ENCODE measurements at places on chromosomes 12 and 14.

DNA sequence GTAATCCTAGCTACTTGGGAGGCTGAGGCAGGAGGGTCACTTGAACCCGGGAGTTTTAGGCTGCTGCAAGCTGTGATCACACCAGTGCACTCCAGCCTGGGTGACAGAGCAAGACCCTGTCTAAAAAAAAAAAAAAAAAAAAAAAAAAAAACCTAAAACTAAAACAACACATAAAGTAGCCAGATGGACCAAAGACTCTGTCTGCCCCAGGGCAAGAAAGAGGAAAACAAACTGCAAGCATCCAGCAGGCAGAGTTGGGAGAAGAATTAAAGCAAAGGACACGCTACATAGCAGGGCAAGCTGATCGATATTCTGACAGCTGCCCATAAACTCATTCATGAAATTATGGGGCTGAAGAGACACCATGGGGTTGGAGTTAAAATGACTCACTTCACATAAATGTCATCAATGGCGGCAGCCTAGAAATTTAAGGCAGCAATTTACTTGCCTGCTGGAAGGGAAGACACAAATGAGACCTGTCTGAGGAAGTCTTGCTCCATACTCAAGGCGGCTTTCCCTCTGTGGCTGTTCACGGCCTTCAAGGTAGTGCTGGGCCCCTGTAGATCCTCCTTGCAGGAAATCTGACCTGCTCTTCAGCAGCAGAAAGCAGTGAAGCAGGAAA is 259.1 kb upstream of the FKBP4 start:
- DNase-seq = no peak

GRCh38 chr12:124695861-124696260 is 128.4 kb upstream of the NCOR2 start:
- no peak for DNase-seq

DNA sequence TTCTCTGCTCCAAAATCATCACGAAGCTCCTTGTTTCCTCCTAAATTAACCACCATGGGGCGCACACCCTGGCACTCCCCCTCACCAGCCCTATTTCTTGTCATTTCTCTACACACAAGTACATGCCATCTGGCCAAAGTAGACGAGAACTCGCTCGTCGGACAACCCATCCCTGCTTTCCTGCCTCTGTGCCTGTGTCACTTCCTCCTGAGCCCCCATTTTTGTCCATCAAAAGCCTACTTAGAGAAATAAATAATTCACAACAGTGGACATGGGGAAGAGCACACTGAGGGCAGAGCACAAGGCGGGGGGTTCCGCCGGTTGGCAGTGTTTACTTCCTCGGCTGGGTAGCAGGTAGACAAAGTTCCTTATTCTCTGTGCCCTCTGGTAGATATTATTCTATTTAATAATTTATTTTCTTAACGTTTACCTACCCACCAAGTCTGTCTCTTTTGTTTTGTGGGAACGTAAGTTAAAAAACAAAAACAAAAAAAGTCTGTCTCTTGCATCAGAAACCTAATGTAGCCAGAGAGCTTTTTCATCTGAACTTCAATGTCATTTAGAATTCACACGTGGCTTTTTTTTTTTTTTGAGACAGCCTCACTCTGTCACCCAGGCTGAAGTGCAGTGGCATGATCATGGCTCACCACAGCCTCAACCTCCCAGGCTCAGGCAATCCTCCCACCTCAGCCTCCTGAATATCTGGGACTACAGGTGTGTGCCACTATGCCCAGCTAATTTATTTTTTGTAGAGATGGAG is 6.0 kb downstream of the VPS37B start:
- no peak for DNase-seq

DNA sequence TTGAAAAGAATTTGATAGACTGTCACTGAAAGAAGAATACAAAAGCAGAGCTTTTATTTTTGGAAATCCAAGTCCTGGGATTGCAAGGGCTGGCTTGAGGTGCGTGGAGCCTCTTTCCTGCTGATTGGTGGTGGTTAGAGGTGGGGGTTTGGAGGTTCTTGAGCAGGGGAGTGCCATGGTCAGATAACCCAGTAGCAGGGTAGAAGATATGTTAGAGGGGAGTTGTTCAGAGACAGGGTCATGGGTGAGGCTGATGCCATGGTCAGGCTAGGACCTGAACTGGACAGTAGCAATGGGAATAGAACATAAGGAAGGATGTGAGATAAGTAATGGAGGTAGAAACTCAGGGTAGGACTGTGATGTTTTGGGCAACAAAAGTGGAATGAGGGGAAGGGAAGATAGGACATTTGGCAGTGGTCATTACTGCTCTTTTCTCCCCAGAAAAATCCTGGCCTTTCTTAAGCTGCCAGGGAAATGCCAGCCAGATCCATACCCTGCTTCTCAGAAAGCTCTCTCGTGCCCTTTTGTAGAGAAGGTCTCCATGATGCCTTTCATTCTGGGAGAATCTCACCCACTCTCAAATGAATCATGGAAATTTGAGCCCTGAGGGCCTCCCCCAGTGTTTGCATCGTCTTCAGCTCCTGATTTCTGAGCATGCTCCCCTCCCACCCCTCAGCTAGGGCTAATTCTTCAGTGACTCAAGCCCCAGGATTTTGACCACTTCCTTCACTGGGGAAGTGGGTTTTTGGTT is 9.5 kb downstream of the EMP1 start:
- no peak for DNase-seq

DNA sequence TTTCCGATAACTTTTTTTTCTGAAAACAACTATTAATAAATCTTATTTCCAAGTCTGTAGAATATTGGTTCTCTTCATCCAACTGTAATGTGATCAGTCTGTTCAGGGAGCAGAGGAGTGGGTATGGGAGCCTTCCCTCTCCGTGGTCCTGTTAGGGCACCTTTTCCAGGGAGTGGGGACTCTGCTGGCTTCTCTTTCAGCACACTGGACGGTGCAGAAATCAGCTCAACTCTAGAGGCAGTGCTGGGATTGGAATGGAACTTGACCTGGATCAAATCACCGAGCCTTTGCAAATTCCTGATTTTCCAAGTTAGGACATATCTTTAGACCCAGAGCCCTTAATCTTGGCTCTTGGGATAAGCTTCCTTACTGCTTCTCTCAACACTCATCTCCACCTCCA is 630.4 kb downstream of the DIO2 start:
- DNase-seq = no peak

GRCh38 chr12:1576410-1577241 is 17.8 kb downstream of the FBXL14 start:
- no peak for DNase-seq

GRCh38 chr12:64457032-64457431 is 5.1 kb downstream of the TBK1 start:
- DNase-seq = no peak

GRCh38 chr14:33457021-33457420 is 493.9 kb downstream of the EGLN3 start:
- DNase-seq = peak; percentile 31

DNA sequence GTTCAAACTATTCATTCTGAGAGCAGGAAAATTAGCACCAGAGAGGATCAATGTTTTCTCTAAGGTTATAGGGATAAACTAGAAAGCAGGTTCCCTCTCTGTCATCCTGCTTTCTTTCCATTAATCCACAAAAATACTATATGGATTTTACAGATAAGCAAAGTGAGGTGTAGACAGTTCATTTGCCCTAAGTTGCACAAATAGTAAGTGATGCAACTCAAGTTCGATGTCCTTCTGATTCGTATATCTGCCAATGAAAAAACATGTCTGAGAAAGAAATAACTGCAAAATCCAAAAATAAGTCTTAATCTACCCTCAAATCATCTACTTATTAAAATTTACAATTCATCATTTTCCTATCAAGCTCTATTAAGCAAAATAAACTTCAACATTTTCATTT is 254.6 kb upstream of the USP15 start:
- DNase-seq = no peak

DNA sequence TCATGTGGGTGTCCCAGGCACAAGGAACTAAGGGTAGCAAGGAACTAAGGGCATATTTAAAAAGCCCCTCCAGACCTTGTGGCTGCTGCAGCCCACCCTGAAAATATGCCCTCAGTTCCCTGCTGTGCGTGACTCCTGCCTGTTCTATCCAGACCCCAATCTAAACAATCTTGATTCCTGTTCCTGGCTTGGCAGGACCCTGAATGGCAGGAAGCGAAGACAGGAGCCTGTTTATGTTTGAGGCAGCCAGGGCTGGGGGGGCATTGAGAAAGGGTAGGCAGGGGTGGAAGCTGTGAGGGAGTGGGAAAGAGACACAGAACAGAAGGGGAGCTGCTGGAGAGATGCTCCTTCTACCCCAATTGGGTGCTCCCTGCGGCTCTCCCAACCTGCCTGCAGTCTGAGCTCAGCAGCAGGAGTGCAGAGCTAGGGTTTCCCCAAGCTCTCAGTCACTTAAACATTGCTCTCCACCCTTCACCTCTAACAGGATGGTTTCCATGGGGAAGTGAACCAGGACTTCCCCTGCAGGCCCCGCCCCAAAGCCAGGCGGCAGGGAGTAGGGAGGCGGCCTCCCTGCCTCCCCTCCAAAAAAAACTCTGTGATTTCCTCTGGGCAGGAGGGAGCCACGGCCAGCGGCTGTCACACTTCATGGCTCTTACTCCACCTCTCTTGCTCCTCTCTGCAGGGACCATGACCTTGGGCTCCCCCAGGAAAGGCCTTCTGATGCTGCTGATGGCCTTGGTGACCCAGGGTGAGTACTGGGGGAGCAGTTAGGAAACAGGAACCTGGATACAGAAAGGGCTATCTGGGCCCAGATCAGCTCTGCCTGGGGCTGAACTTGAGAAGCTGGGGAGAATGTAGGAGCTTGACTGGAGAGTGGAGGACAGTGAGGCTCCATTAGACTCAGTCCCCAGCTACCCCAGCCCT is 4.7 kb downstream of the ACVRL1 start:
- no peak for DNase-seq

DNA sequence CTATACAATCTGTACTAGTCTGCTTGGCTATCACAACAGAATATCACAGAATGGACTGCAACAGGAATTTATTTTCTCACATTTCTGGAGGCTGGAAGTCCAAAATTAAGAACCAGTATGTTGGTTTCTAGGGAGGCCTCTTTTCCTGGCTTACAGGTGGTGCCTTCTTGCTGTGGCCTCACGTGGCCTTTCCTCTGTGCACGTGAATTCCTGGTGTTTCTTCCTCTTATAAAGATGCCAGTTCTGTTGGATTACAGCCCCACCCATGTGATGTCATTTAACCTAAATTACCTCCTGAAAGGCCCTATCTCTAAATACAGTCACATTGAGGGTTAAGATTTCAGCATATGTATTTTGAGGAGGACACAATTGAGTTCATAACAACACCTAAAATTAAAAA is 32.1 kb upstream of the C2CD5 start:
- no peak for DNase-seq

DNA sequence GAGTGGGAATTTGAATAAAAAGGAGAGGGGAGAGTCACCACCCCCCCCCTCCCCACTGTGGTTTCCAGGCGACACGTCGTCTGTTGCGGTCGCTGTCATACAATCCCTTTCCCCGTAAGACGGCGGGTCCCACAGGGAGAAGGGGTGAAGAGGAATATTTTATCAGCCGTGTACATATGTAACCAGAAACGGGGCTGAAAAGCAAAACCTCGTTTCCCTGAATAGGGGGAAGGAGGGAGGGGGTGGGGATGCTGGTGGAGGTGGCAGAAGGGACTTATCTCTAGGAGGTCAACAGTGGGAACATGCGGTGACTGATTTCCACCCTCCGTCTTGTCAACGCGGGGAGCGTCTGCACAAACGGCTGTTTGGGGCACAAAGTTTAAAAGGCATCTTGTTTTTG is 171.4 kb downstream of the RBM19 start:
- no peak for DNase-seq

Data from putamen (tissue), 1 donor.